Psoas muscle (tissue), 8 donors: ENCODE measurements at places on chromosomes 11 and 22. TPM values are rescaled to one million over a fixed set of nuclear protein-coding genes. Genes with fewer than 3 reads are reported as not detected.

Gene TPBGL
- polyA plus RNA-seq = 0.05 TPM

Gene ASPHD2
- 0.07 TPM for polyA plus RNA-seq

Gene BMAL1
- polyA plus RNA-seq = 7.4 TPM

Gene CREB3L1
- polyA plus RNA-seq = 1.7 TPM

Gene CALCB
- polyA plus RNA-seq = not detected

Gene TCP11L1
- polyA plus RNA-seq = 2.0 TPM

Gene SYCE3
- not detected for polyA plus RNA-seq

Gene DNAJB7
- 0.03 TPM for polyA plus RNA-seq

Gene MMP12
- polyA plus RNA-seq = not detected

Gene OR6A2
- polyA plus RNA-seq = not detected

Gene CASP12
- 0.10 TPM for polyA plus RNA-seq

Gene OR5A1
- polyA plus RNA-seq = not detected

Gene PTPRCAP
- polyA plus RNA-seq = 0.25 TPM

Gene CARNS1
- polyA plus RNA-seq = 4.2 TPM

Gene KCNE3
- 0.72 TPM for polyA plus RNA-seq
